ENCODE measurements at places on chromosomes 2 and 18.

DNA sequence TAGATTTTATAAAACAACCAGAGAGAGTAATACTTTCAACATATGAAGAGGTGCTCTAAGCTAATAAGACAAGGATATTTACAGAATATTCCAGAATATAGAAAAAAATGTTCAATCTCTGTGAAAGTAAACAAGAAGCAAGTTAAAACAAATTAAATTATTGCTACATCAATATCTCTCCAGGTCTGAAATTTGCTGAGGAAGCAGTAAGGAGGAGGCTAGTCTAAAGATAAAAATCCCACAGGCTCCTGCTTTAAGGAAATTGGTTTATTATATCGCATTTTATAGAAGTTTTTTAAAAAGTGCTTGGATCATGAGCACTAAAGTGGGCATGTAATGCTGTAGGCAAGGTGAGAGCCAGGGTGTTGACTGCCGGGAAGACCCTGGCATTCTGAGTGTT is 39.7 kb upstream of the ASB18 start:
- no peak for DNase-seq

GRCh38 chr2:28543316-28544035 is 47.6 kb downstream of the PLB1 start:
- no peak for DNase-seq

DNA sequence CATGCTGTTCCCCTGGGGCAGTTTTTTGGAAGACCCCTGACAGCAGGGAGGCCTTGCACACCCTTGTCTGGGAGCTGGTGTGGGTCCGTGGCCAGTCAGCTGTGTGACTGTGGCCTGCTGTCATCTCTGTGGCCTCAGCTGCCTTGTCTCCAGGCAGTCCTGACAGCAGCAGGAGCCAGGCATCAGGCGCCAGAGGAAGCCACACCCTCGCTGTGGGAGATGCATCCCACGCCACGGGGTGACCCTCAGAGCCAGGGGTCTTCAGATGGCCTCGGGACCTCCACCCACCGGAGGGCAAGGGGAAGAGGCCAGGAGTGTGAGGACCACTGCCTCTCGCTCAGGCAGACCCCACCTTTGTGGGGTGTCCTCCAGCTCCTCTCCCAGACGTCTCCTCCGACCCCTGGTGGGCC is 5.0 kb downstream of the BOK start:
- DNase-seq, result no peak

DNA sequence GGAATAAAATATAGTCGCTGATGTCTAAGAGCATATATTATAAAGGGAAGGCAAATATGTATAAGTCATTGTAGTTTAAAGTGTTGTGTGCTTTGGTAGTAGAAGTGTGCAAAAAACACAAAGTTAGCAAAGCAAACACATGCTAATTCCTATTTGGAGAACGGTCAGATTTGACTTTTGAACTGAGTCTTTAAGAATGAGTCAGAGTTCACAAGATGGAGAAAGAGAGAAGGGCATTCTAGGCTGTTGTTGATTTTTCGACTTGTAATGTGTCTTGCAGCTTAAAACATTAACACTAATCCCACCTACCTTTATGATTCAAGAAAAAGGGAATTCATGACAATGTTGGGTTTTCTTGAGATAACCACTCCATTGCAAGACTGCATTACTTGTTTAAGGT is 98.1 kb downstream of the CRIM1 start:
- DNase-seq, result no peak

DNA sequence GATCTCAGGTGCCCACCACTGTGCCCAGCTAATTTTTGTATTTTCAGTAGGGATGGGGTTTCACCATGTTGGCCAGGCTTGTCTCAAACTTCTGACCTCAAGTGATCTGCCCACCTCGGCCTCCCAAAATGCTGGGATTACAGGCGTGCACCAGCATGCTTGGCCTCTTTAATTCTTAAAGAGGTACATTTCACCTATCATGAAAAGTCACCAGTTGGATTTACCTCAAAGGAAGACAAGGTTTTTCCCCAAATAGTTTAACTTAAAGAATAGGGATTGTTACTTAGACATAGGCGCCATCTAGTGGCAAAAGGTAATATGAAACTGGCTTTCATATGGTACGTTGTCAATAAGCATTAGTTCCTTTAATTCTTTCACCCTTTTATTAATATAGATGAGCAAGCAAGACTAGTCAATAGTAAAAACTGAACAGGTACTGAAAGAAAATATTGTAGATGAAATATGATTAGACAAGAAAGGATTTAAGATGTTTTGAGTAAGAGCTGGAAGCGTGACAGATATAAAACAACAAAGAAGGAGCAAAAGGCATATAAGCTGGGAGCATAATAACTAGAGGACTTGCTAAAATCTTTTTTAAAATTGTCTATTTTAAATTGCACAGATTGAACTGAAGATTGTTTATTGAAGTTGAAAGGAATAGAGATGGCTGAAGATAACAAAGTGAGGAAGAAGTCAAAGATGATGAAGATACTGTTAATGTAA is 35.0 kb upstream of the PSMD14 start:
- DNase-seq, result peak; percentile 40

- DNase-seq, result no peak
Observed at GRCh38 chr2:65276609-65277008, 49.0 kb downstream of the ACTR2 start.

GRCh38 chr2:231696004-231696367 is 12.3 kb upstream of the PTMA start:
- DNase-seq, result no peak

GRCh38 chr2:70855667-70856066 is 20.1 kb upstream of the CD207 start:
- no peak for DNase-seq

GRCh38 chr2:186991766-186992417 is 142.9 kb upstream of the ZSWIM2 start:
- no peak for DNase-seq

DNA sequence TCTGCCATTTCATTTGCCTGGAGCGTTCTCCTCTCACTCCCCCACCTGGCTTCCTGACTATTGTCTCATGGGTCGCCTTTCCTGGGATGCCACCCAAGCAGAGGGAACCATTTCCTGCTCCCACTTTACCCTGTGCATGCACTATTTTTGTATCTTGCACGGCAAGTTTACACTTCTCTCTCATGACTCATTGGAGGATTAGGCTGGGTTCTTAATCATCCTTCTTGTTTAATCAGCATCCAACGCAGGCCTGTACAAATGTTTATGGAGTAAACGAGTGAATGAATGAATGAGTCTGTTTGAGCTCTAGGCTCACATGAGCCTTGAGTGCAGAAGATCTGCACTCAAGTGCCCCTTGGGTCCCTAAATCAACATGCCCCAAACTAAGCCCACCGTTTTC is 3.8 kb upstream of the ARHGAP25 start:
- peak; percentile 71 for DNase-seq

GRCh38 chr2:208311321-208311720 is 45.3 kb downstream of the PIKFYVE start:
- no peak for DNase-seq

- no peak for DNase-seq
Observed at GRCh38 chr2:6054161-6054671, 362.0 kb downstream of the SOX11 start.

- no peak for DNase-seq
Observed at GRCh38 chr2:64634345-64635267, 19.1 kb downstream of the SERTAD2 start.

DNA sequence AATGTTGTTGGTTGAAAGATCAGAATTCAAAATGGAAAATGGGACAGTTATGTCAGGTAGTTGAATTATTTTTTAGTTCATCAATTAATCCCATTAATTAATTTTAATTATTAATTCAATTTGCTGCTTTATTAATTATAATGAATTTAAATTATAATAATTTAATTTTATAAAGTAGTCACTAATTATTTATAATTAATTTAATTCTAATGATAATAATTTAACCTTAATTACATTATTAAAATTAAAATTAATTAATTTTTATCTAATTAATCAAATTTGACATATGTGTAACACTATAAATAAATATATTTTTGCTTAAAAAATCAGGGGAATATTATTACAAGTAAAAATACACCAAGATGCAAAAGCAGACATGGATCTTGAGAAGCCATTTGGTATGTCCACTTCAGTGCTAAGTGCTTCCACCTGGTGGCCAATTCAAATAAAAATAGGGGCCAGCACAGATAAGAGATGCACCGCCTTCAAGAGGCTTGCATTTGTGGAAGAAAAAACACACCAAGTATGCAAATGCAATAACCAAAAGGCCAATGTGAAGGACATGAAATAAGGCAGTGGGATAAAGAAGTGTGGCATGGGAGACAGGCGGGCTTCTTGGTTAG is 73.2 kb downstream of the MBP start:
- peak; percentile 33 for DNase-seq

DNA sequence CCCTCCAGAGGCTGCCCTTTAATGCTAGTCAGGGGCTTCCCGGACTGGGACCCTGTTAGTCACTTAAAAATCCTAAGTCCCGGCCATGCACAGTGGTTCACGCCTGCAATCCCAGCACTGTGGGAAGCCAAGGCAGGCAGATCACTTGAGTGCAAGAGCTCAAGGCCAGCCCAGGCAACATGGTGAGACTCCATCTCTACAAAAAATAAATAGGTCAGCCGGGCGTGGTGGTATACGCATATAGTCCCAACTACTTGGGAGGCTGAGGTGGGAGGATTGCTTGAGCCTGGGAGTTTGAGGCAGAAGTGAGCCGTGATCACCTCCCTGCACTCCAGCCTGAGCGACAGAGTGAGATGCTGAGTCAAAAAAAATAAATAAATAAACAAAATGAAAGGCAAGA is 17.2 kb upstream of the KCNG2 start:
- DNase-seq, result no peak

- peak; percentile 73 for DNase-seq
Observed at GRCh38 chr2:105328281-105329196, 996 bp downstream of the TGFBRAP1 start.

DNA sequence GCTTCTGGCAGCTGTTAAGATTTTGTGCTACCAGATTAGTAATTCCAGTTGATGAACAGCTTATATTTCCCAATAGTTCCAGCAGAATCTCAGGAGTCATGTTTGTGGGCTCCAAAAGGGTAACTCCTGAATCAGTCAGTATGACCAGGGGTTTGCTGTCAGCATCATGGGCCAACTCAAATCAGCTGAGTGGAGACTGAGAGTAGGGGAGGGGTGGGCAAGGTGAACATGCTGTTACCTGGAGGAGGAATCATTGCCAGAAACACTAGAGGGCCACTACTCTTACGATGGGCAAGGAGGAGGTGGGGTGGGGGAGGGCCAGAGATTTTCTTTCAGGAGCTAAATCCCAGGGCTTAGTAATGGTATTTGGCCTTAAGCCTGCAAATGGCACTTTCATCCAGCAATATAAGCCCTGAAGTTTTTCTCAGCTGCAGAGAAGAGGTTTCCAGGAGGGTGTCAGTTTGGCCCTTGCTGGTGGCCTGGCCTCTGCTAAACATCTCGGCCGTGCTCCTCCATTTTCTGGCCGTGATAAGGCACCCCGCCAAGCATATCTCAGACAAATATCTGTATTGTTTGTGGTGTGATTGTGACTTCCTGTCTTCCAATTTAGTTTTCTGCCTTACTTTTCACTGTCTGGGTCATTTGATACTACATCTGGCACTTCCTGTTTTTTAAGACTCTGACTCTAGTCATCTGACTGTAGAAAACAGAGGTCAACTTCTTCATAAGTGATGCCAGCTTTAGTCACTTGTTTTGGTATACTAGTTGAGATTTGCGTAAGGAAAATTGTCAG is 120.5 kb upstream of the CXCR4 start:
- DNase-seq, result peak; percentile 54

GRCh38 chr18:2997429-2997828 is 15.5 kb downstream of the LPIN2 start:
- no peak for DNase-seq

GRCh38 chr2:439556-440402 is 151.9 kb upstream of the ALKAL2 start:
- no peak for DNase-seq

GRCh38 chr2:235496239-235496621 is 2.4 kb downstream of the AGAP1 start:
- peak; percentile 23 for DNase-seq

DNA sequence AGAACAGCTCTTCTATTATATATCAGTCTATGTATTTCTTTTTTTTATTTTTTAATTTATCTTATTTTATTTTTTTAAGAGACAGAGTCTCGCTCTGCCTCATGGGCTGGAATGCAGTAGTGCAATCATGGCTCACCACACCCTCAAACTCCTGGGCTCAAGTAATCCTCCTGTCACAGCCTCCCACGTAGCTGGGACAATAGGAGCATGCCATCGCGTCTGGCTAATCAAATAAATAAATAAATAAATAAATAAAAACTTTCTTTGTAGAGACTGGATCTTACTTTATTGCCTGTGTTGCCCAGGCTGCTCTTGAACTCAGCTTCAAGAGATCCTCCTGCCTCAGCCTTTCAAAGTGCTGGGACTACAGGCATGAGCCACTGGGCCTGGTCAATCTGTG is 117.0 kb downstream of the RBMS1 start:
- DNase-seq, result no peak

GRCh38 chr18:12640881-12641200 is 17.1 kb downstream of the SPIRE1 start:
- no peak for DNase-seq

DNA sequence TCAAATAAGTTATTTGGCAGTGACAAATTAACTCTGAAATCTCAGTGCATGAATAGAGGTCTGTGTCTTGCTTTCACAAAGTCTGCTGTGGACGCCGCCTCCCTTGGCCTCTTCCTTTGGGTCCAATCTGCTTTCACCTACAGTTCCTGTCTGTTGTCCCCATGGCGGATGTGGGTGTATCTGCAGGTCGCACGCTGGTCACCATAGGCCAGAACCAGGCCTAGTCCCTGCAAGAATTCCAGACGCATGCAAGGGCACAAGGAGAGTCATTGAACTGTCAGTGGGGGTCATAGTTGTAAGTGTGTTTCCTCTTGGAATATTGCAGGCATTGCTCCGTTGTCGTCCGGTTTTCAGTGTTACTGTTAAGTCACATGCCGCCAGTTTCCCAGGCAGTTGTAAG is 7.4 kb downstream of the SOCS6 start:
- no peak for DNase-seq

DNA sequence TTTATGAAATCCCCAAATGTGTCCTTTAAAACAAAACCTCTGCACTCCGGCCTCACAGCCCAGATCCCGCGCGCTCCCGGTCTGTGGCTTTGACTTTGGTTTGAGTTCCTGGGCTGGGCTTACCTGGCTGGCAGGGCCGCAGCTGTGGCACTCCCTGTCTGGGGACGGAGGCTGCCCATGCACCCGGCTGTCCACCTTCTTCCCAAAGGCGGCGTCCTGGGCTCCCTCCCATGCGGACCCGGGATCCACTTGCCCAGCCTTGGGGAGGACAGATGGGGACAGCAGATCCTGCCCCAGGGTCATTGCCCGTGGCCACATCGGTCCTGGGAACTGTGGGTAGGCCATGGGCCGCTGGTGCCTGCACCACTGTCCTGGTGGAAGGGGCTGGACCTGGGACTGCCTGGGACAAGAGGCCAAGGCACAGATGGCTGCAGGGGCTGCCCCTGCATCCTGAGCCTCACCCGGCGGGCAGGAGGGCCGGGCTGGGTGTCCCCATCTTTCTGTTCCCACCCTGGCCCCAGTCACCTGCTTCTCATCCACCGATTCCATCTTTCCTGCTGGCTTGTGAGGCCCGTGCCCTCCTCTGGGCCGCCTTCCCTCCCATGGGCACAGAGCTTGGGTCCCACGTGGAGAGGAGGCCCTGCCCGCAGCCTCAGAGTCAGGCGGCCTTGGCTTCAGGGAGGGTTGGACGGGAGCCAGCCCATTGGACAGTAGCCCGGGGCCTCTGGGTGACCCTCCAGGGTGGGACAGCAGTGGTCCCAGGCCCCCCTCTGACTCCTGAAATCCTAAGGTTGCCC is 27.7 kb downstream of the NFATC1 start:
- no peak for DNase-seq

Data from mammary epithelial cell (primary cell).